RWPE2 (cell line): ENCODE measurements at places on chromosomes 13 and 19.

DNA sequence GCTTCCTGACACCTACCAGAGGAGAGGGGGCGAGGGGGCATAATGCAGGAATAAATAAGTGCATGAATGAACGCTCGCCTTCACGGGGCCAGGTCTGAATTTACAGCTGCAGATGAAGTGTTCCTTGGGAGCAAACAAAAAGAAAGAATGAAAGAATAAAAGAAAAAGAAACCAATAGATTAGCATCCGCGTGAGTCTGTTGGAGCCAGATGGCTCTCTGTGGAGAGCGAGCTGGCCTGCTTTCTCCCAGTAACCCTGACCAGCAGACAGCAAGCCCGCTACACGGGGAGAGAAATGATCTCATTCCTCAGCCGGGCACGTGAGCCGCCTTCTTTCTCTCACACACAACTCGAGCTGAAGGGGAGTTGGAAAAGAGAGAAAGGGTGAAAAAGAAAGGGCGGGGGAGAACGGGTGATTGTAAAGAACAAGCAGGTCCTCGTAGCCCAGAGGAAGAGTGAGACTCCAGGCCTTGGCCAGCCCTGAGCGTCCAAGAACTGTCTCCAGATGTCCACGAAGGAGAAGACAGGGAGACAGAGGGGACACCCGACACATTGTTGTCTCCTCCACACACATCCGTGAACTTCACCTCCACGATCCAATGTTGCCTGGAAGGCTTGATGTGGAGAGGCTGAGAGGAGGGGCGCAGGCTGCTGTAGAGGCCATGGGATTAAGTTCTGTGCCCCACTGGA is 81.4 kb downstream of the RNASEH2B start:
- no peak for DNase-seq

DNA sequence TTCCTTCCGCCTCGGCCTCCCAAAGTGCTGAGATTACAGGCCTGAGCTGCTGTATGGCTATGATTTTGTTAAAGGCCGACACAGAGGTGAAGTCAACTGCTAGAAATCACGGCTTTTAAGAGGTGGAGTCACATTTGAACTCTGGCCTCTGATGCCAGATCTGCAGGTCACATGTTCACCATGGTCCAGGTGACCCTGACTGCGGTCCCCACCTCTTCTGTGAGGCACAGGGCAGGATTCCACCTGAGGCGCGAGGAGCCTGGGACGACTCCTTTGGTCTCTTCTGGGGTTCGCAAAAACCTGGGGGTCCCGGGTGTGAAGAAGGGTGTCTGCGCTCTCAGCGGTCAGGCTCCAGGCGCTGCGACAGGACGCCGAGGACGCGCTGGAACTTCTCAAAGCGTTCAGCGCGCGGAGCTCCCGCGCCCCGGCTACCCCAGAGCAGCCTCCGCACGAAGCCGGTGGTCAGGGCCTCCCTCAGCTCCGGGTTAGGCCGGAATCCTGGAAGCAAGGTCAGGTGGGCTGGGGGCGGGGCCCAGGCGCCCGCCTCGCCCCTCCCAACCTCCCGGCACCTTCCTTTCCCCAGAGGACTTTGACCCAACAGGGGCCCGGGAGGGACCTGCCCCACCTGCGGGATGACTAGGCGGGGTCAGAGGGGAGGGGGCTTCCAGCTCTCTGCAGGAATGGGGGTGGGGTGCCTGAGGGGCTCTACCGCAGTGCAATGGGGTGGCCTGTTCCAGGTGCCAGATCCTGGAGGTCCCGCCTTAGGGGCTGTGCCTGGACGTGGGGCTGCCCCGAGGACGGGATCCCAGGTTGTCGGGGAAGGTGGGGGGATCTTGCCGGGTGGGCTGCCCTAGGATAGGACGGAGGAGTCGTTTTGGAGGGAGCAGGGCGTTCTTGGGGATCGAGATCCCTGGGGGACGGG is 13.0 kb downstream of the TRIP10 start:
- no peak for DNase-seq

GRCh38 chr13:95276037-95276505 is 25.2 kb downstream of the ABCC4 start:
- no peak for DNase-seq

DNA sequence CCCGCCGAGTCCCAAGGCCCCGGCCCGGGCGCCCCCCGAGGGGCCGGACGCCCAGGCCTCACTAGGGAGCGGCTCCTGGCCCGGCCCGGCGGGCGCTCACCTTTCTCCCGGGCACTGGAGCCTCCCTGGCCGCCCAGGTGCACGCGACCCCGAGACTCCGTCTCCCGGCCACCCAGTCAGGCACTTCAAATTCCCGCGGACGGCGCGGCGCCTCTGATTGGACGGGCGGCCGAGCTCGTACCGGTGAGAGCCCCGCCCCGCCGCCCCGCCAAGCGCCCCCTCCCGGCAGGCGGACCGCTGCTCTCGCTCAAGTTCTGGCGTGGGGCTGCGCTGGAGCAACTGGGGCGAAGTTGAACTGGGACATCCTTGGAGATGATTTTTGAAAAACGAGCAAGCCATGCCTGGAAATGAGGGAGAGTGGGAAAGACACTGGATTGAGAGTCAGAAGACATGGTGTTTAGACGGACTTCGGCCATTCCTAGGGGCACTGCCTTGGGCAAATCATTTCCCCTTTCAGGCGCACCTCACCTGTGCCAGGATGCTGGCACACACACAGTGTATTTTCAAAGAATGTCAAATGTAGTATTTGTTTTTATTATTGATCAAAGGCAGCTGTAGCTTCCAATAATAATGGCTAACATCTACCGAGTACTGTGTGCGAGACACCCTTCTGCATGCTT is 485.3 kb downstream of the UQCRFS1 start:
- DNase-seq, result no peak

GRCh38 chr13:58620176-58620575 is 988.6 kb downstream of the PCDH17 start:
- no peak for DNase-seq

DNA sequence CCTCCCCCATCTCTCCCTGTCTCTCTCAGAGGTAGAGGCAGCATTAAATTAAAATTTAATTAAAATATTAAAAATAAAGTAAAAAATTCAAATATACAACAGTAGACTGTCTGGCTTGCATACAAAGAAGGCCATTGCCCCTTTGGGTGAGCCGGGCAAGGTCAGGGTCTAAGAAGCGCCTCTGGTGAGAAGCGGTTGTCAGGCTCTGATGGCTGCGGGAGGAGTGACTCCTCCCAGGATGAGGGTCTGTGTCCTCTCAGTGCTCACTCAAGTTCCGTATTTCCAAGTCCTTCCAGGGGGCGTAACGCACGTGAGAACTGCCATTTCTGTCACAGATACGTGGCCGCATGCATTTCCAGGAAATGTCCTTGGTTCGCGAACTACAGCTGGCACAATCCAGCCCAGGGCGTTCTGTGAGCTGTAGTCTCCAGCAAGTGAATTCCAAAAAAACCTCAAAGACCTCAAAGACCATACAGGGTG is 737 bp upstream of the ZNF181 start:
- no peak for DNase-seq

DNA sequence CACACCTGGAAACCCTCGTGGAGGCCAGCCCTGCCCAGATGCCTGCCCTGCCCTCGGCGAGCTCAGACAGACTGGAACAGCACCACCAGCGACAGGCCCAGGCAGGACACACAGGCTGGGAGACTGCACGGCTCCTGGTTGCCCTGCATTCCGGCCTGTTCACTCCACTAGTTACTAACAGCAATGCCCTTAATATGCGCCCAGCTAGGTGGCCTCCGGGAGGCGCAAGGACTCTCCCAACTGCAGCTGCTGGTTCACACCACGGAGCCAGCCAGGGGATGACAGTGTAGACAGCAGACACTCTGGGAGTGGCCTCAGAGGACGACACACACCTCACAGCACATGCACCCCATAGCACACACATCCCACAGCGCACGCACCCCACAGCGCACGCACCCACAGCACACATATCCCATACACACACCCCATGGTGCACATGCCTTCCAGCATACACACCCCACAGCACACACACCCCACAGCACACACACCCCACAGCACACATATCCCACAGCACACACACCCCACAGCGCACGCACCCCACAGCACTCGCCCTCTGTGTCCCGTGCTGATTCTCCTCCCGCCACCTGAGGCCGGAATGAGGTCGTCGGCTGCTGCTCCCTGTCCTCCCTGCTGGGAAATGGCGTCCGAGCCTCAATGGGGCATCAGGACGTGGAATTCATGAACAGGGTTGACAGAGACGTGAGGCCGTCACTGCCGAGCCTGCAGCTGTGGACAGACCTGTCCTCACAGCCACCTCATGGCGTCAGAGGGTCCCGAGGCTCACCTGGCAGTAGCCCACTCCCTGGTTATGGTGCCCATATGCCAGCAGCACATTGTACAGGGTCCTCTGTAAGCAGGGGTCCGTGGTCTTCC is 13.6 kb downstream of the GRTP1 start:
- DNase-seq, result no peak

DNA sequence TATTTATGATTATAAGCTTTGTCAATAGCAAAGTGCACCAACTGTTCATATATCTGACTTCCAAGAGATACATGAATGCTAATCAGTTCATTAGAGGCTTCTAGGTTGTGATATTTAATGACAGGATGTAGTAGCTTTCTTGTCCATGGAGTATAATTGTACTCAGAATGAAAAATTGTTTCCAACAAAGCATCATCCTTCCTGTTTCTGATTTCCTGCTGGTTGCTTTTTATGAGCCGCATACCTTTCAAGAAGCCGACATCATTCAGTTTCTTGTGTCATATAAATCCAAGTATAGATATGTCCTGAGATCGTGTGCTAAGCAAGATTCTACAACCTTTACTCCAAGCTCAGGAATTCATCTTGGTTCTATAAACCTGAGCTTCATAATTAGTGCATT is 326.6 kb downstream of the DIAPH3 start:
- no peak for DNase-seq

GRCh38 chr13:79463604-79464003 is 17.4 kb upstream of the NDFIP2 start:
- no peak for DNase-seq

- no peak for DNase-seq
Measured at GRCh38 chr19:29402563-29402962, 123.2 kb upstream of the VSTM2B start.

- DNase-seq, result no peak
Measured at GRCh38 chr13:43258771-43259170, 235.4 kb downstream of the DNAJC15 start.

GRCh38 chr19:4702764-4703163 is 20.9 kb downstream of the DPP9 start:
- no peak for DNase-seq

GRCh38 chr13:77002590-77003190 is 10.8 kb downstream of the CLN5 start:
- no peak for DNase-seq

GRCh38 chr13:70107125-70107497 is 515 bp upstream of the ATXN8OS start:
- no peak for DNase-seq

- no peak for DNase-seq
Measured at GRCh38 chr19:49921871-49922795, 6.9 kb upstream of the ATF5 start.

- no peak for DNase-seq
Measured at GRCh38 chr19:8552810-8553209, 24.4 kb downstream of the MYO1F start.

DNA sequence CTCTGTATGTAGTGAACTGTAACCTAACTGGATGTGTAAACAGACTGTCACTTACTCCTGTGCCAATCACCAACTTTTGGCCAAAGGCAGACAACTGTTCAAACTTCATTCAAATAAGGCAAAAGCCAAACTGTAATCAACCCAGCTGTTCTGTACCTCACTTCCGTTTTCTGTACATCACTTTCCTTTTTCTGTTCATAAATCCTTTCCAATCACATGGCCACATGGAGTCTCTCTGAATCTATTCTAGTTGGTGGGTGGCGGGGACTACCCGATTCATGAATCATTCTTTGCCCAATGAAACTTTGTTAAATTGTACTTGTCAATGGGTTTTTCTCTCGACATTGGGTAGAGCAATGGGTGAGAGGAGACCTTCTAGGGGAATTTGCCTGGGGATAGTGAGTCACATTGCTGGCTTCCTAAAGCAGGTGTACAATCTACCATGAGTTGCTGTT is 178.3 kb upstream of the RFC3 start:
- DNase-seq, result no peak

- DNase-seq, result no peak
Measured at GRCh38 chr19:43624933-43625332, 5.5 kb upstream of the ZNF428 start.

- DNase-seq, result no peak
Measured at GRCh38 chr13:32233062-32233461, 82.1 kb downstream of the ZAR1L start.

DNA sequence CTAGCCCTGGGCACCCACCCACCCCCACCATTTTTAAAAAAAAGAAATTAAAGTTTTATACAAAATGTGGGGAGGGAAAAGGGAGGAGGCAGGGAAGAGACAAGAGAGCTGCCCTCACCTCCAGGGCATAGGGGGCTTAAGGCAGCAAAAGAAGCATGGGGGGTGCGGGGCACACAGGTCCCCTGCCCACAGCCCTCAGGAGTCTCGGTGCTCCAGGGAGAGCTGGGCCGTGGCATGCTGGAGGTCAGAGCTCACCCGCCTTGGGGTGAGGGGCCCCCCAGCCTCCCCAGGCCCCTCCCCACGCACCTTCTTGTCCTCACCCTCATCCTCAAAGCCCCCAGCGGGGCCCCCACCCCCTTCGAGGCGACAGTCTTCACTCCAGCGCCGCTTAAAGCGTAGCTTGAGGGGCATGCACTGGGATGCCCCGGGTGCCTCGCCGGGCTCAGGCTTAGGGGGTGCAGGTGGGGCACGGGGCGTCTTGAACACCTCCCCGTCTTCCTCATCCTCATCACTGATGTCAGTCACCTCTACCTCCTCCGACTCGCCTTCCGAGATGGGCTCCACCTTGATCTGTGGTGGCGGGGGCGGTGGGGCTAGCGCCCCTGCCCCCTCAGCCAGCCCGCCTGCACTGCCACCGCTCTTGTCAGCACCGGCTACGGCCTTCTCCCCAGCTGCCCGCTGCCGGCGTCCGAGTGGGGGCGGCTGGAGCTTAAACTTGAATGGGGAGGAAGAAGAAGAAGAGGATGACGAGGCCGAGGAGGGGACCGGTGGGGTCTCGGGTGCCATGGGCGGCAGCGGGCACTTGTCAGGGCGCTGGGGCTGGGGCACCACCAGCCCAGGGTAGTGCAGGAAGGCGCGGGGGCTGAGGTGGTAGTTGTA is 6.1 kb upstream of the GSK3A start:
- no peak for DNase-seq

DNA sequence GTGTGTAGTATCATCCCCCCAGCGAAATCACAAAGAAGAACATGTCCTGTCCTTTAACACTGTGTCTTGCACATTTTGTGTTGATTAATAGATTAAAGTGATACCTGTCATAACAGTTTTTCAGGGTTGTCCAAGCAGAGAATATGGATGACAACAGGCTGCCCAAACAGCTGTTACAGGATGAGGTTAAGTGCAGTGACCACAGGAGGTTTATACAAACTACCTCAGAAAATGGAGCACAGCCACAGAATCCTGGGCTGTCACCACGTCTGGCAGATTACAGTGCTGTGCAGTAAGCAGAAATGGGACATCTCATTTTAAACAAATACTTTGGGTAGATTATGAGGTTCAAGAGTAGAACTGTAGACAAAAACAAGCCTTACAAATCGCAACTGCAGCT is 575.6 kb downstream of the DCT start:
- DNase-seq, result no peak

- DNase-seq, result no peak
Measured at GRCh38 chr19:53055117-53055516, 10.6 kb downstream of the ERVV-2 start.
